ENCODE measurements at places on chromosomes 12 and 14.

DNA sequence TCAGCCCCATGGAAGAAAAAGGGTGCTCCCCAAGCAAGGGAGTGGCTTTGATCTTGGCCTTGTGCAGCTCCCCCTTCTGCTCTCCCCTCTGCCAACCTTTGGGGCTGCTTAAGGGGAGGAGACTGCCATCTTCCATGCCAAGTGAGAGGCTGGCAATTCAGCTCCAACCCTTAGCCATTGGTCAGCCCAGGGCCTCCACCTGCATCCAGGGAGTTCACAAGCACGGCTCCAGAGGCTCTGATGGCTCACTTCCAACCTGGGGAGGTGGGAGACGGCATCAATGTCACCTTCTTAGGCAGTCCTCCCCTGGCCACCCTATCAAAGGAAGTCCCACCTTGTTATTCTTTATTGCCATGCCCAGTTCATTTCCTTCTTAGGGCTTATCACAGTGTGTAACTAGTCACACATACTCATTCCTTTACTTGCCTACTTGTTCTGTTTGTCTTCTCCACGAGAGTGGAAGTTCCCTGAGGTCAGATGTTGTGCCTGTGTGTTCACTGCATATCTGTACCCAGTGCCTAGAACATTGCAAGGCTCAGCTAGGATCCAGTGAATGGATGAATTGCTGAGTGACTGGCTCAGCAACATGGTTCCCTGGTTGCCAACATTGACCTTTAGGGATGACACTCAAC, 5.0 kb downstream of the HDAC7 start:
- DNase-seq, result no peak

- peak; percentile 53 for DNase-seq
Measured at GRCh38 chr14:99838639-99839134, 45.5 kb downstream of the EML1 start.

- DNase-seq, result no peak
Measured at GRCh38 chr12:67539946-67540345, 108.6 kb upstream of the DYRK2 start.

- DNase-seq, result no peak
Measured at GRCh38 chr12:123919980-123920360, 52.7 kb downstream of the CCDC92 start.

DNA sequence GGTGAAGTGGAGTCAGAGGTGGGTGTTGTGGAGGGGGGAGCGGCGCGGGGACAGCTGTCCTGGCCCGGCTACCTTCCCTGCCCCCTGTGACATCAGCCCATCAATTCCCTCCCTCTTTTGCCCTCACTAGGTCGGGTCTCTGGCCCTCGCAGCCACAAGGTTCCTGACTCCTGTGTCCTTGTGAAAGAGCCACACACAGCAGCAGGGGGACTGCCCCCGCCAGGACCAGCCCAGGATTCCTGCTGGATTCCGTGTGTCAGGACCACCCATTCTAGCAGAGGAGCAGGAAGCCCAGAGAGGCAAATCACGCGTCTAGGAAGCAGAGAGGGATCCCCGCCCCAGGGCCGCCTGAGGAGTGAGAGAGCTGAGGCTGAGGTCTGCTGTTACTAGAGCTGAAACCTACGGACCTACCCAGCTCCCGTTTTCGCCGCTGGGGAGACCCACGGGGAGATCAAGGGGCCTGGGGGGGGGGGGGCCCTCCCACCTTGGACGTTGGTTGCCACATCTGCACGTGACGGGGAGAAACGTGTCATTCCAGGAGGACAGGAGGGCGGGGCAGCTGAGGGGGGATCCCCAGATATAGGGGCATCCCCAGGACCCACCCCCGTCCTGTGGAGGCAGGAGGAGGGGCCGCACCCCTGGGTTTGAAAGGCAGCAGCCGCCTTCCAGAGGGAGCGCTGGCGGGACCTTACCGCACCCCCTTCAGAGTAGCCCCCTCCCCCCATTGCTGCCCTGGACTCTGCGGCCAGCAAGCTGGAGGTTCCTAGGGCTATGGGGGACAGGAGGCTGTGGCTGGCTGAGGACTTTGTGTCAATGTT, 12.5 kb upstream of the INF2 start:
- no peak for DNase-seq

- DNase-seq, result no peak
Measured at GRCh38 chr14:96316087-96316486, 47.1 kb downstream of the ATG2B start.

DNA sequence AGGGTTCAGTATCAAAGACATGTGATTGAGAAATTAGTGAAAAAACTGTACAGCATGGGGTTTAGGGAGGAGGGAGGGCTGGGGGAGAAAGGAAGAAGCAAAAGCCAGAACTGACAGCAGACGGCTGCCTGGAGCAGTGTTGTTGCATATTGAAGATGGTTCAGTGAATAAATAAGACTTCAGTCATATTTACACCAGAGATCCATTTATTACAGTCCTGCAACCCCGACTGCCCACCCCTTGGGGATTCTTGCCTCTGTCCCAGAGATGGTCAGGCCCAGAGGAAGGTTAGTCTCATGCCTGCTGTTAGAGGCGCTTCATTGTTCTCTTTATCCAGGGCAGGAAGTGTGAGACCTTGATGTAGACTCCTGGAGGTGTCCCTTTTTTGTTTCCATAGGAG, 3.2 kb downstream of the GZMH start:
- no peak for DNase-seq

GRCh38 chr14:81433378-81433777, 33.3 kb upstream of the STON2 start:
- peak; percentile 18 for DNase-seq

- no peak for DNase-seq
Measured at GRCh38 chr12:8829621-8830020, 7.2 kb downstream of the A2ML1 start.

DNA sequence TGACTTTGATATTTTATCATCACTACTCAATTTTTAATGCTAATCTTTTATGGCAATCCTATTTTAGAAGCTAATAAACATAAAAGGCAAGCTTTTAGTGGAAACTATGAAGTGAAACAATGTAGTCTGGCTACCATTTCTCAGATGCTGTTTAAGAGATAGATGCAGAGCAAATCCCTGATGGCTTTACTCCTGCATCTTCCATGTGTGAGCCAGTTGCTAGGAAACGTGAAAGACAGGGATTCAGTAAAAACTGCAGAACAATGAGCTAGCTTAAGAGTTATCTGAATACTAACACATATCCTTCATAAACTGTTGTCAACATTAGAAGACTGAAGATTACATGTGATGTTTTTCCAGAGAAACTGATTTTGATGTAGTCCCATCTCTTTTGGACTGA, 112.6 kb downstream of the SLC2A13 start:
- DNase-seq, result no peak

GRCh38 chr14:74301594-74302151, 1.1 kb downstream of the ABCD4 start:
- no peak for DNase-seq

DNA sequence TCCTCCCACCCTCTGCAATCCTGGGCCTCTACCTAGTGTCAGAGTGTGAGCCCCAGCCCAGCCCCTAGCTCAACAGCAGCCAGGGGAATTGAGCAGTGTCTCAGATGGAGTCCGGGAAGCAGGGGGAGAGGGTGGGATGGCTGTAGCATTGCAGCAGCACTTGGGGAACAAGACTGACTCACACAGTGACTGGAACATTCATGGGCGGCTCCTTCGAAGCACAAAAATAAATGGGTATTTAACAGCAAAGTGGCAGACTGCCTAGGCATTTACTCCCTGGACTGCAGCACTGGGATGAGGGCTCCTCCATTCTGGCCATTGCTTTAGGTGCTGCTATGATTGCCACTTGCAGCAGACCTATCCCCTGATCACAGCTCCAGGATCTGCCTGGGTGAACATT, 46.0 kb upstream of the STK38L start:
- DNase-seq, result no peak

All from iPS-NIHi11 (cell line).